ENCODE measurements at places on chromosomes 5 and 9.

DNA sequence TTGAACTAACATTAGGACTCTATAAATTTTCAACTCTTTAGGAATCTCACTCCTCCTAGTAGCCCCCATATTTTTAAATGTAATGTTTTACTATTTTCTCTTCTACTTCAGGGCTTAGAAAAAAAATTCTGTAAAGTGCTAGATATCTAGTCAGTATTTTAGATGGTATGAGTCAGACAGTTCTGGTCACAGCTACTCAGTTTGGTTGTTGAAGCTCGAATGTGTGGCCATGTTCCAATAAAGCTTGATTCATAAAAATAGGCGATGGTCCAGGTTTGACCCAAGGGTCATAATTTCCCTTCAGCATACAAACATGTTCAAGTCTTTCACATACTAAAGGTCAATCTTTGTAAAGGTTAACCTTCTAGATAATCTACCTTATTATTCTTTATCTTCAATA is 566.0 kb upstream of the CDH18 start:
- no peak for DNase-seq

GRCh38 chr5:73793911-73794310 is 167.9 kb downstream of the ARHGEF28 start:
- DNase-seq: no peak

DNA sequence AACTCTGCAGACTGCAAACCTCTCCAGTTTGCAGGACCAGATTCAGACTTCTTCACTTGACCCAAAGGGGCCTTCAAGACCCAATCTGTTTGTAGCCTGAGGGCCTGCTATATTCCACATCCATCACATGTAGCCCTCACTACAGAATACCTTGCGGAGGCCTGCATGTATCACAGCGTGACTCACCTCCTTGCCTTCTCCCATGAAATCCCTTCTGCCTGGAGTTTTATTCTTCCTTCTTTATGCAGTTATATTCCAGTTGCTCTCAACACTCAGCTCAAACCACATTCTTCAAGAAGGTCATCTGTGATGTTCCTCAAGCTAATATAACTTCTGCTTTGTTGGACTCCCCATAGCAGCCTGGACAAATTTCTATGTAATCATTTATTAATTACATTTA is 198.5 kb upstream of the PTGER4 start:
- no peak for DNase-seq

GRCh38 chr5:172106511-172107356 is 81.3 kb downstream of the STK10 start:
- no peak for DNase-seq

GRCh38 chr5:132501961-132502931 is 11.7 kb upstream of the IRF1 start:
- DNase-seq: no peak

- no peak for DNase-seq
Measured at GRCh38 chr5:3324421-3325101, 271.1 kb upstream of the IRX1 start.

GRCh38 chr9:100697339-100697738 is 119.5 kb downstream of the CAVIN4 start:
- no peak for DNase-seq

- DNase-seq: no peak
Measured at GRCh38 chr5:53871775-53872174, 311.3 kb downstream of the NDUFS4 start.

DNA sequence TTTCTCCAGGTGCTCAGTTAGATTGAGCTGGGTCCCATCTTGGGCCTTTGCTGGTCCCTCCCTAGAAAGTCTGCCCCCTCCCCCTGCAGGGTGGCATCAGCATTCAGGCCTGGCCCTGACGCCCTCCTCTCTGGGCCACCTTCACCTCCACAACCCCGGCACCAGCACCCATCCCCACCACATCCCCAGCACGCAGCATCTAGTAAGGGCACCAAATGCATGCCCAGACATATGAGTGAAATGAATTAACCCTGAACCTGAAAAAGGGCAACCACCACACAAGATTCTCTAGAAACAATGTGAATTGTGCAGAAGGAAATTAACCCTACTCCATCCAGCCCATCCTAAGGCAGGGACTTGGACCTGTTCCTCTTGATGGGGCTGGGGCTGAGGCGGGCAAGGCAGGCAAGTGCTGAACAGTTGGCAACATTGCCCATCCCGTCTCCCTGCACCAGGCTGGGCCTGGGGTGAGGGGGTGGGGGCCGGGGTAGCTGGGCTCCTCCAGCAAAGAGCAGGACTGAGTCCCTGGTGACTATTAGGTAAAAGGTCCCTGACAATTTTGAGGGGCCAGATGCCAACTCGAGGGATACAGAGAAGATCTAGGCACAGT is 125.9 kb downstream of the KCNIP1 start:
- DNase-seq: no peak

GRCh38 chr9:100670719-100671118 is 92.8 kb downstream of the CAVIN4 start:
- DNase-seq: no peak

- DNase-seq: no peak
Measured at GRCh38 chr9:93186215-93186945, 2.4 kb downstream of the WNK2 start.

GRCh38 chr9:3403315-3403714 is 122.5 kb downstream of the RFX3 start:
- no peak for DNase-seq

DNA sequence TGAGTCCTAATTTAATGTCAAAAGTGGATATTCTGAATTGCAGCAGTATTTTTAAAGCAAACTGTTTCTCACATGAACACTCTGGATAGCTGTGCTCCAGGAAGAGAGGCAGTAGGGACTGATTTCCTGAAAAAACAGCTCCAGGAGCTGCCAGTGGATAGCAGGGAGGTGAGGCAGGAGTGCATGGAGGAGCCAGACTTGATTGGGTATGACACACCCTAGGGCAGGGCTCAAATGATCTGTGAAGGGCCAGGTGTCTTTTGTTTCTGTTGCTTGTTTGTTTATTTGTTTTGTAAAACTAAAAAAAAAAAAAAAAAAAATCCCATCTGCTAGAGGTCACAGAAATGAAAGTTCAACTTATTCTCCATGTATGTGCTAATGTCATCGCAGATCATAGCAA is 83.4 kb downstream of the ADRB2 start:
- DNase-seq: no peak

- no peak for DNase-seq
Measured at GRCh38 chr5:138736293-138736692, 16.9 kb upstream of the CTNNA1 start.

DNA sequence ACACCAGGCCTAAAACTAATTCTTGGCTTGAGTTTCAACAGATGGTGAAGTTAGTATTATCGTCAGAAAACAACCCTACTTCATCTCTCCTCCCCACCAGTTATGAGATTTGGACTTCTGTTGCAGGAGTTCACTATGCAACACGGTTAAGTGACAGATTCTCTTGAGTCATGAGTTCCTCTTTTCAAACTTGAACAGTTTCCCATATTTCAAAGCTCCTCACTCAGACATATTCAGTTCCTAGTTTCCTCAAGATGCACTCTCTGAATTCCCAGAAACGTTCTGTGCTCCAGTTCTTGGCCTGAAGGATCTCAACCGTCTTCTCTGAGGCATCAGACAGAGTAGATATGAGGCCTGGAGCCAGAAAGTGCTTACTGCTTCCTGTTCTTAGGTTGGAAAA is 7.3 kb upstream of the PTGER4 start:
- DNase-seq: no peak

DNA sequence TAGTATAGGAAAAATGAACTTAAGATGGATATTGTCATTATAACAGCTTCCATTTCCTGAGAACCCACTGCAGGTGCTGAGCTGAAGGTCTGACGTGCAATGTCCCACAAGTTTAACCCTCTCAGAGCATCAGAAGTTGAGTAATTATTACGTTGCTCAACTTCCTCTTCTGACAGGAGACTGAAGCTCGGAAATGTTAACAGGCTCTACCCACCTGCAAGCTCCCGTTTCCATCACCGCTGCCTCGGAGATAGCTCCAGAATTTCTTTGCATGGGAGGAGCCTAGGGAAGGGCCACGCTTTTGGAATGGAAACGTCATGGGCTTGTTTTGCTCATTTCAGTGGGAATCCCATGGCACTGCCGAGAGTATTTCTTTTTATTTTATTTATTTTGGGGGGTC is 1.0 kb upstream of the NTMT1 start:
- no peak for DNase-seq

Measured in NCI-H2107 (cell line).